ENCODE measurements at places on chromosomes 12 and 14.
A peak's percentile ranks its signal among the peaks of the same experiment; 100 is the strongest.

- no peak for DNase-seq
Observed at GRCh38 chr14:82060219-82060618, 526.6 kb upstream of the SEL1L start.

GRCh38 chr14:96741151-96741977 lies 55.8 kb upstream of the VRK1 start:
- no peak for DNase-seq

GRCh38 chr14:42504433-42504832 lies 897.8 kb downstream of the LRFN5 start:
- DNase-seq: no peak

DNA sequence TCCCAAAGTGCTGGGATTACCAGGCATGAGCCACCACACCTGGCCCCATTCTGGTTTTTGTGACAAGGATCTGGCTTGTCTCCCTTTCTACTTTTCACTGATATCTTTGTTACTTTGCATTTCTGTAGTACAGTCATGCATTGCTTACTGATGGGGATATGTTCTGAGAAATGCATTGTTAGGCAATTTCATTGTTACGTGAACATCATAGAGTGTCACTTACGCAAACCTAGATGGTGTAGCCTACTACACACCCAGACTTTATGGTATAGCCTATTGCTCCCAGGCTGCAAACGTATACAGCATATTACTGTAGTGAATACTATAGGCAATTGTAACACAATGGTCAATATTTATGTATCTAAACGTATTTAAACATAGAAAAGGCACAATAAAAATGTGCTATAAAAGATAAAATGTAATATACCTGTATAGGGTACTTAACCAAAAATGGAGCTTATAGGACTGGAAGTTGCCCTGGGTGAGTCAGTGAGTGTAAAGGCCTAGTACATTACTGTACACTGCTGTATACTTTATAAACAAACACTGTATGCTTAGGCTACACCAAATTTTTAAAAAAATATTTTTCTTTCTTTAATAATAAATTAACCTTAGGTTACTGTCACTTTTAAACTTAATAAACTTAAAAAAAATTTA lies 16.0 kb downstream of the MRPL42 start:
- DNase-seq: no peak

GRCh38 chr12:15910864-15911721 lies at the start of gene DERA:
Gene DERA (plus strand): TSS chr12:15911332. CDS start chr12:15911384, 52 bp downstream.
- peak; percentile 80 for DNase-seq

- DNase-seq: no peak
Observed at GRCh38 chr12:50862316-50862715, 19.6 kb downstream of the TMPRSS12 start.

- no peak for DNase-seq
Observed at GRCh38 chr12:104733717-104734175, 224.3 kb downstream of the SLC41A2 start.

DNA sequence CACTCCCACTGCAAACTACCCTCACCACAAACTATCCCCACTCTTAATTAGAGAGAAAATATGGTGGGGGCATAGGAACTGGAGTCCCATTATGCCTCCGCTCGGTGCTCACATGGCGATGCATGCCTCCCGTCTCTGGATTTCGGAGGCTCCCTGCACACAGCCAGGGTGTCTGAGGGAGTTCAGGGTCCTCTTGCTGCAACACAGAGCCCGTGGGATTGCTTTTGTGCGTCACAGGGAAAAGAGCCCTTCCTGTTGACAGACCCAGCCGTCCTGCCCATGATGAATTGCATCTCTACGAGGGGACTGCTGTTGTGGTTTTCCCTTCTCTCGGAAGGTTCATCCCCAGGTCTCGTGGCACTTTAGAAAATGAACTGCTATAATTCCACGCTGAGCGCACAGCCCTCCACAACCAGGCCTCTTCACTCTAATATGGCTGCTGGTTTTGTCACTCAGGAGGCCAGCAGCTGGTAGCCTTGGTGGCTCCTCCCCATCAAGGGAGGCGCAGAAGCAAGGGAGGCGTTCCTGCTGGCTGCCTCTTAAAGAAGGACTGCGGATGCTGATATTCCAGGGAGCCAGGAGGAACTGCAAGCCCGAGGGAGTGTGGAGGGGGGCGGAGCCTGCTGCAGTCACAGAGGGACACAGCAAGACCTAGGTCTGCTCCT lies 158.0 kb downstream of the KCNA5 start:
- peak; percentile 12 for DNase-seq

GRCh38 chr12:49201595-49202295 lies 12.9 kb upstream of the TUBA1A start:
- DNase-seq: peak; percentile 71

GRCh38 chr12:8089716-8090115 lies 7.6 kb downstream of the NECAP1 start:
- no peak for DNase-seq

GRCh38 chr12:52063981-52064649 lies 5.7 kb upstream of the ATG101 start:
- DNase-seq: no peak

DNA sequence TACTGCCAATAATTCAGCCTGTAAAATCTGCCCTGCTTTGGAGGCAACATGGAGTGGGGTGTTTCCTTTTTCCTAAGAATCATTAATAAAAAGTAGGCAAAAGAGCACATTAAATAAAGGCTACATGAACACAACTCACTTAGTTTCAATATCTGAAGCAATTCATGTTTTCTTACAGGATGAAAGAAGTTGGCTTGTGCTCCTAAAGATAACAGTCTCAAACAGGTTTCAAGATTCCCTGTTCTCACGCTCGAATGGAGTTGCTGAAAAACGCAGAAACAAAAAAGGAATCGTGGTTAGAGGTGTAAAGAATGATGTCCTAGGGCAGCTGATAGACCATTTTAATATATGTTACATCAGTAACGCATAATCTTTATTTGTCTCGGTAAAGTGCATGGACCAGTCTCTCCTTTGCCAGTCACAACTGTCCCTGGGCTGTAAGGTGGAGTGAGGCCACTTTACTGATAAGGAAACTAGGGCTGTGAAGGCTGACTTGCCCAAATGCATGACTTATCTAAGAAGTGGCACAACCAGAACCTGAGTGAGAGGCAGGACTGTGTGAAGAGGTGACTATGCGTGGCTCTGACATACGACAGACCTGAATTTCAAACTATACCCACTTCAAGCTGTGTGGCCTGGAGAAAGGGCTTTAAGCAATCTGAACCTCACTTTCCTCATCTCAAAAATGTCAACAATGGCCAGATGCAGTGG lies 12.6 kb downstream of the GIT2 start:
- DNase-seq: no peak

DNA sequence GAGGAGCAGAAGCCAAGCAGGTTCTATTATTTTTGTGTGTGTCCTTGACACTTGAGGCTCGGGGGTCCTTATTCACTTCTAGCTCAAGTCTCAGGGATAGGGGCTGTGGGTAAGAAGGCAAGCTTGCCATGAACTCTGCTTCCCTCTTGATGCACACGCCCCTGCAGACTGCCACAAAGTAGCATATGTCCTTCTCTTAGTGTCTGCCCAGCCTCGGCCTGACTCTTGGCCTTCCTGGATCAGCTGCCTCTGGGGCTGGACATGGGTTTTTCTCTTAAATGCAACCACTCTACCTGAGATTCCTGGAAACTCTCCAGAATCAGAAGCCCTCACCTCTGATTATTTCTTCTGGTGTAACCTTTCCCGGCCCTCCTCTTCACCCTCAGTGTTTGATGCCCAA lies 28.2 kb upstream of the PEX5 start:
- no peak for DNase-seq

GRCh38 chr14:32252030-32252670 lies 49.1 kb upstream of the RNU6-8 start:
- peak; percentile 66 for DNase-seq

- no peak for DNase-seq
Observed at GRCh38 chr14:104953097-104953496, 25.1 kb downstream of the AHNAK2 start.

DNA sequence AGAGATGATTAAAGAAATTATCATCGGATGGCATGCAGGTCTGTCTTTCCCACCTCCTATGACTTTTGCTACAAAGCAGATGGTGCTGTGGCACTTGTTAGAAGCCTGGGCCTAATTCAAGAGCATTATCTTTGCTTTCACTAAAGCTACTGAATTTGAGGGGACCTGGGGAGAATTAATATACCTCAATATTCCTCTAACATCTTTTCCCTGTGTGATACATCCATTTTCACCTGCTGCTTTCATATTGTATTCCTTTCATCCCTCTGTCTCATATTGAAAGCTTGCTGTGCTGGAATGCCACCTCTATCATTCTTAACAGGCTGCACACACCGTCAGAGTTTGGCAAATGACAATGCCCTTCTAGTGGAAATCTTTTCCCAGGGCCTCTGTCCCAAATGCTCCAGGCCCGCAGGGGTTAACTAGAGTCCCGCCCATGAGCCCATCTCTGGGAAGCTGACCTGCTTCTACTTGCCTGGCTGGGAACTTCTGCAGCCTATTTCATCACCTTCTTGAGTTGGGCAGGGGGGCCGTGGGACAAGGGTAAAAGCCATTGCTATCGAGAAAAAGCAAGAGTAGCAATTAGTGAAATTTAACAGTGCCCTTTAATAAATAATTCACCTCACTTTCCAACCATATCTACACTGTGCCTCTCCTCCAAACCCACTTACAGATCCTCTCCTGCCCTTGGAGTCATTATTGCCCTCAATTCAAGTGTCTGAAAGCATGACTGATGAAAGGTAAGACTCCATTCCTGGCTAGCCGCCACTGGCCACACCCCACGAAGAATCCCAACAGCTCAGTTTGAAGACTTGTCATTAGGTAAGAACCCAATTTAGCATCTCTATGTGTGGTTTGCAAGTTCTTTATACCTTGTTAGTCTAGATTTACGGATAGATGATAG lies 126.7 kb upstream of the BTG1 start:
- no peak for DNase-seq

DNA sequence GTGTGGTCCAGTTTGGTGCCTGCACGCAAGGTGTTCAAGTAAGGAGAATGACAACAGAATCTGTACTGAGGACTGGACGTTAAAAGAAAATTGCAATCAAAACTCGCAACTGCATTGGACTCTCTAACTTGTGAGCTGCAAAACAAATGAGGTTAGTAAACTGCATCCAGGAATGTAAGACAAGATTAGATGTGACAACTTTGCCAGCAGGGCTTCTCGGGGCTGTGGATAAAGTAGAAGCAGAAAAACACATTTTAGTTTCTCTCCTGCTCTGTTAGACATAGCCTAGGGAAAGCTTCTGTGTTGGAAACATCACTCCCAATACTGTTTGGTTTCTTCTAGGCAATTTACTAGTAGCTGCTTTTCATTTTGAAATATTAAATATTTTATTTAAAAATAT lies 338.2 kb upstream of the NAV3 start:
- no peak for DNase-seq

- DNase-seq: no peak
Observed at GRCh38 chr12:124126950-124127655, 154.1 kb downstream of the ZNF664 start.

GRCh38 chr14:95488376-95489213 lies 27.9 kb downstream of the SYNE3 start:
- no peak for DNase-seq

GRCh38 chr12:56953314-56953713 lies 4.1 kb downstream of the RDH16 start:
- DNase-seq: no peak

GRCh38 chr12:115398311-115398781 lies 714.4 kb upstream of the TBX3 start:
- DNase-seq: no peak
